Posterior cingulate gyrus (tissue), 11 donors: ENCODE measurements at places on chromosomes 6 and 20.

- DNase-seq = peak; percentile 96
Observed at GRCh38 chr6:27388293-27389197, at the start of gene ZNF391. Gene ZNF391, plus strand, starts transcription at chr6:27388759. Its CDS starts 11,612 bp downstream, at chr6:27400371.

DNA sequence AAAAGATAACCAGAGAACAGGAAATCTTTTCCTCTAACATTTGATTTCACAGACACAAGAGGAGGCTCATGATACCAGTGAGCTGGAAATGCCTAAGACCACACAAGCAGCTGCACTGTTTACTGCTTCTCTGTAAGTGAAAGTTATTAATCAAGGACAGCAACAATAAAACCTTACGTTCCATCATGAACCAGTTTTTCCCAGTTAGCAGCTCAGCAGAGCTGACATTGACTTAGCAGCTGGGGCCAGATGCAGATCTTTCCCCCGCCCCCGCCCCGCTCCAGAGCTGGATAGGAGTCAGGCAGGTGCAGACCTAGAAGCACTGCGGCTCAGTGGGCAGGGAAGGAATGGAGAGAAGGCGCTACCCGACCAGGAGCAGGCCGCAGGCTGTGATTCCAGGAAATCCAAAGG, 275.2 kb downstream of the GMDS start:
- no peak for DNase-seq

- DNase-seq = no peak
Observed at GRCh38 chr20:57480444-57481160, 44.3 kb downstream of the CTCFL start.

- no peak for DNase-seq
Observed at GRCh38 chr20:64035066-64035932, 683 bp upstream of the C20orf204 start.

- no peak for DNase-seq
Observed at GRCh38 chr6:161057103-161058091, 65.8 kb downstream of the MAP3K4 start.

DNA sequence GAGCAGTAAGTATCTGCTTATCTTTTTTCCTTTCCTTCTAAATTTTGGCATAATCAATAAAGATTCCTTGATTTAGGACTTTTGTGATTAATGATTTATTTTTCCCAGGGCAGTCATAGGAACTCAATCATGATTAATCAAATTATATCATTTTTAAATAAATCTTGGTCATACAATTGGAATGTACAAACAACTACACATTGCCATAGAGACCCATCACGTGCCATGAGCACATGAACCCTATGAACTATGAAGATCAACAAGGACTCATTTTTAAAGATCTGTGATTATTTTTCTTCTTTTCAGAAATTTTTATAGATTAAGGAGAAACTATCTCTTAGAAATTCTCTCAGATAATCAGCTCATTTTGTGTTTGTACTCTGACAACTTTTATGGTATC, 622.4 kb downstream of the BCKDHB start:
- DNase-seq = no peak

DNA sequence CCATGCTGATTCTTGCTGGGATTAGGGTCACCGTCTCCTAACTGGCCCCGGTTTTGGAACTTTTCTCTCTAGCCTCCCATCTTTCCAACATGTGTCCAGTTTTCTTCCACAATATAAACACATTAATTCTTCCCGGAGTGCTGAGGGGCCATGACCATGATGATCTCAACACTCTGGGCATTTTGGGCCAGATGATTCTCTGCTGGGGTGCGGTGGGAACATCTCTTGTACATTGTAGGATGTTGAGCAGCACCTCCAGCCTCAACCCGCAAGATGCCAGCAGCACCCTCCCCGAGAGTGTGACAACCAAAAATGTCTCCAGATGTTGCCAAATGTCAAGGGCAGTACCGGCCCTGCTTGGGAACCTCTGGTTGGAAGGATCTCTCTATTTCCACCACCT, 164.8 kb downstream of the TFAP2C start:
- DNase-seq = no peak

DNA sequence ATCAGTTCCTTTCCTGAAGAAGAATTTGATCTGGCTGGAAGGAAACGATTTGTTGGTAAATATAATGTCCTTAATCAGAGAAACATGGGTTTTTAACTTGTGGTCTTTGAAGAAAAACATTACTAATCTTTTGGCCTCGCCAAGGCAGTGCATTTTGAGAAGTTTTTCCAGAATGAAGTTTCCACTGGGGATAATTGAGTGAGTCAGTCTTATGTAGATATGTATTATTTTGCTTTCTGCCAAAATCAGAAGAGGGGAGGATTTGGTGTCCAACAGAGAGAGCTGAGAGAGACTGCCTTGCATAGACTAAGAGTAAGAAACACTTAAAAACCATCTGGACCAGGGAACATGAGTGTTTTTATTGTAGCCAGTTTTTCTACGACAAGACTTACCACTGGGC, 79.9 kb downstream of the FNDC1 start:
- DNase-seq = no peak

DNA sequence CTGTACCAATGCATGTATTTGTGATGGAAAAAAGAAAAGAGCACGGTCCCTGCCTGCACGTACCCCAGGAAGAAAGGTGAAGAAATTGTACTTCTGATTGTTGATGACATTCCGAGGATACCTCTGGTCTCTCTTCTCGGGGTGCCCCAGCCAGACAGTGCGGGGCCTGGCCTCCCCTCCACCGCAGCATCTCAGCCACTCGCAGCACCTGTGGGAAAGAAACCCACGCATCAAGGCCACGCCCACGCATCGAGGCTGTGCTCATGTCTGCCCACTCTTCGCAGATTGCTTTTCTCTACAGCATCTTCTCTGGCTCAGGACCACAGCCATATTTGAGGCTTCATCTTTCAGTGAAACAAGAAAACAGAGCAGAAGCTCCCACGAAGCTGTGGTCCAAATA, 38.4 kb downstream of the ATP9A start:
- DNase-seq = peak; percentile 77

DNA sequence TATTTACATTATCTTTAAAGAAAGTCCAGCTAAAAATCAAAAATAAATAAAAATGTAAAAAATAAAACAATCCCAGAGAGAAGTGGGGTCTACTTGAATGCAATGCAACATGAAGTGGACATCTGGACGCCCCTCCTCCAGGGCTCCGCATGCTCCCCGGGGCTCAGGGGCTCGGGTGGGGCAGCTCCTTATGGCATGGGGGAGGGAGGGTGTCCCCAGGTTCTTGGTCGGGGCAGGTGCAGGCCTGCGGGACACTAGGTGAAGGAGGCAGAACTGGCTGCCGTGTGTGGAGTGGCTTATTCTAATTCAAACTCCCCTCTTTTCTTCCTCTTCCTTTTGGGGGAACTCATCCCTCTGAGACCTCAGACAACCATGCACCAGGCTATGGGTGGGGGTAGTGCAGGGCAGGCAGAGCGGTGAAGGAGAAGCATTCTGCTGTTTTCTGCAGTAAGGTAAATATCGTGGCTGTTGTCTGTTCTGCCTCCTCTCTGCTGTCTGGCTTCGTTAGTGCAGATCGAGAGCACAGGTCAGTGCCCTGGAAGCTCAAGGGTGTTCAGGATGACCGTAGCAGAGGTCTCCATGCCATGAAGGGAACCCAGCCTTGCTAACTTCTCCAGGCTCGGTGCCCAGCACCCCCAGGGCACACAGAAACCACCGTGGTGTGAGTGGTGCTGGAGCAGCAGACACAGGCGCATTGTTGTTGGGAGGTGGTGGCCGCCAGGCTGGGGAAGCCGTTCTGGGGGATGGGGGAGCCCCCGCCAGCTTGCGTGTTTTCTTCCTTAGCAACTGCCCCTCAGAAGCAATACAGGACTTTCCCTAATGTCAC, 82.6 kb downstream of the TTLL2 start:
- no peak for DNase-seq

GRCh38 chr6:139540276-139540675, 165.8 kb upstream of the CITED2 start:
- DNase-seq = no peak

DNA sequence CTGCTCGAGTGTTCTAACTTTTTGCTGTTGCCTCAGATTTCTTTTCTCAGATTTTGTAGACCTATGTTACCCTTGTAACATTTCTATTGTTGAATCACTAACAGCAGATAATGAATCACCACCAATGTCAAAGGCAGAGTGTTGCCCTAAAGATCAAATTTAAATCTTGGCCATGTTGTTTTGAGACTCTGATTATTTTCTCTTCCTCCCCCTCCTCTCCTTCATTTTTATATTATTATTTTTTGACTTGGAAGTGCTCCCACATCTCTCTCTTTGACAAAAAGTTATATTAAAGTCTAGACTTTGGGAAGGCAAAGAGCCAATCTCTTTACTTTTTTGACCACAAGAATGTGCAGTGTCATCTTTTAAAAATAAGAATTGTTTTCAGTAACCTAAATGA, 422.7 kb downstream of the NKAIN2 start:
- DNase-seq = no peak

DNA sequence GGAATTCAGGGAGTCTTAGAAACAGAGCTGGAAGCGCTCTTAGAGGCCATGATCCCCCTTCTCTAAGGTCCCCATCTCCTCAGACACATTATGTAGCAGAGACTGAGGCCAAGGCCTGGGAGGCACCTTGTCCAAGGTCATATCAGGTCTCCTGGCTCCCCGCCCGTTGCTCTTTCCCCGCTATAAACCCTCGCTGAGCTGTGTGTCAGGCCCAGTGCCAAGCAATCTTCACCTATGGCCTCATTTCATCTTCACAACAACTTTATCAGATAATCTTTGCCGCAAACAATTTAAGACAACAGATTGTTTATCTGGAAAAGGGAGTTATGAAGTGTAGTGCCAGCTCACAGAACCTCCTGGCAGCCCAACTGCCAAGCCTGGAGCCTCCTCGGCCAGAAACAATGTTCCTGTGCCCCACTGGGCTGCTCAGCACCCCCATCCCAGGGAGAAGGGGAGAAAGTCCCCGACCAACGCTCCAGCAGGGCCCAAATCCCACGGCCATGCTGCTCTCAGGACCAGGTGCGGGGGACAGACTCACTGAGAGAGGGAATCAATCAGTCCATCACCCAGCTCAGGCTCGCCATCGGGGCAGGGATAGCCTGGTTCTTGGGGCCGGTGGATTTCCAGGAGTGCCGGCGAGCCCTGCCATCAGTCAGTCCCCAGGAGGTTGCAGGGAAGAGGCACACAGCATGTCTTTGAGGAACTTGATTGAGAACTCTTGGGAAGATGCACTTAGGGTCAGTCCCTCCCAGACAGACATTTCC, 16.9 kb upstream of the FANCE start:
- no peak for DNase-seq

- peak; percentile 91 for DNase-seq
Observed at GRCh38 chr6:15504581-15505350, 158.1 kb downstream of the DTNBP1 start.

DNA sequence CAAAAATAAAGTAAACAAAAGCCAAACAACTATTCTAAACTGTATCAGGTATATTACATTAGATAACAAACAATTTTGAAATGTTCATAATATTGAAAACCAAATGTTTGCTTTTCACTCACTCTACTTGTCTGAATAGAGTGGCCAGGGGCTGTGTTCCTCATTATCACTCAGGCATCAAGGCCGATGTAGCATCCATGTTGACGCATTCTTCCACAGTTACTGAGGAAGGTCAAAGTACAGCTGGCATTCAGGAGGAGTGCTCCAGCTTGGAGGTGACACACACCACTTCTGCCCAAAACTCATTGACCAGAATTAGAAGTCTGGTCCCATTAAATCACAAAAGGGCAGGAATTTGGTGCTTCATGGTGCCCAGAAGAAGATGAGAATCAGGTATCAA, 137.6 kb upstream of the MANEA start:
- DNase-seq = no peak

GRCh38 chr6:37612475-37612874, 85.2 kb downstream of the MDGA1 start:
- no peak for DNase-seq

GRCh38 chr6:3748208-3749066, 3.1 kb downstream of the PXDC1 start:
- peak; percentile 65 for DNase-seq

GRCh38 chr20:45230631-45231030, 9.5 kb downstream of the SEMG2 start:
- no peak for DNase-seq

- no peak for DNase-seq
Observed at GRCh38 chr20:34712525-34713192, 8.5 kb downstream of the TP53INP2 start.

- DNase-seq = no peak
Observed at GRCh38 chr6:65638047-65638831, 68.8 kb downstream of the EYS start.

DNA sequence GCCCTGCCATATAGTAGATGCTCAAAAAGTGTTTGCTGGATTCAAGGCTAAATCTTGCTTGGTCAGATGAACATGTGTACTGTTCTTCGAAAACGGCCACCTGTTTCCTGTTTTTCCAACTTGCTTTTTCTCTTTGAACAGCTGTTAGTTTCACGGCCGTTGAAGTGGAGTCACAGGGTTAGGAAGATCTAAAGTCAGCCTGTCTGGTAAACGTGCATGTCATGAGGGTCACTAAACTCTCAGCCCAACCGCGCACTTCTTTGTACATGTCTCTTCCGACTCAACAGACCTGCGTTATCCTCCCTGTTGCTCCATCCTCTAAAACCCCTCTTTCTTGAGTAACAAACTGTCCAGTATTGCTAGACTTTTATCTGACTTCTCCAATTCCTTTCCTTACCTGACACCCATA, 93.2 kb upstream of the MAN1A1 start:
- no peak for DNase-seq

- peak; percentile 33 for DNase-seq
Observed at GRCh38 chr20:48616481-48616880, 211.3 kb downstream of the PREX1 start.

GRCh38 chr20:39433466-39433865, 471.3 kb downstream of the DHX35 start:
- DNase-seq = no peak

DNA sequence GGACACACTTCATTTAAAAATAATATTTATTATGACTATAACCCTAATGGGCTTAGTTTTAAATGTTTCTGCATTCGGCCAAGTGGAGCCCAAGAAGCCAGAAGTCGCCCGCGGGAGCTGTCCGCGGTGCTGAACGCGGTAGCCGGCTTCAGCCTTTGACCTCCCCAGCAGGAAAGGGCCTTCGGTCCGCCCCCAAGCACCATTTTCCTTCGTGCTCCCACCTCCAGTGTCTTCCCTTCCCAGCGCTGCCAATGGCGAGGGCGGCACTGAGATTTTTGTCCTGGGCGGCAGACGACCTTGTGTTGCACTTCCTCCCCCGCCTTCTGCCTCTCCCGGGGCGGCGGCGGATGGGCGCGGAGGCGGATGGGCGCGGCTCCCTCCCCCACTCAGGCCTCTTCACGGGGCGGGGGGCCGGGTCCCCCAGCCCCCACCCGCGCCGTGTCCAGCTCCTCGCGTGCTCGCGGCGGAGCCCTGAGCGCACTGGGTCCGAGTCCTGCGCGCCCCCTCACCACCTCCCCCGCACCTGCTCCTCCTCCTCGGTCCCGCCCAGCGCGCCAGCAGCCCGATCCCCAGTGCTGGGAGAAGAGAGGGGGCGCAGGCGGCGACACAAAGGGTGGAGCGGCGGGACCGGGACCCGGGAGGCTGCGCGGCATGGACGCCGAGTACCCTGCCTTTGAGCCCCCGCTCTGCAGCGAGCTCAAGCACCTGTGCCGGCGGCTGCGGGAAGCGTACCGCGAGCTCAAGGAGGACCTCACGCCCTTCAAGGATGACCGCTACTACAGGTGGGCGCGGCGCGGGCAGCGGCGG, 23.6 kb upstream of the TMEM181 start:
- DNase-seq = no peak
